ENCODE measurements at places on chromosomes 7 and 10. TPM values are rescaled to one million over a fixed set of nuclear protein-coding genes. Genes with fewer than 3 reads are reported as not detected.
A peak's percentile ranks its signal among the peaks of the same experiment; 100 is the strongest.

The CCL24 gene
- not detected for total RNA-seq

The ADRA2A gene
- total RNA-seq: under 0.01 TPM

The ENO4 gene
- total RNA-seq: under 0.01 TPM

The ZNF485 gene
- total RNA-seq: 3.5 TPM

The ACBD7 gene
- under 0.01 TPM for total RNA-seq

The NEBL gene
- 0.33 TPM for total RNA-seq

The PCBD1 gene
- total RNA-seq: 35.2 TPM

The SLC26A3 gene
- total RNA-seq: not detected

- no peaks in the 10 kb centered on the region for H3K36me3 ChIP-seq
- no peak overlapping the region for H3K4me3 ChIP-seq
- H3K27me3 ChIP-seq: no peaks in the 10 kb centered on the region
- DNase-seq: no peak
- H3K4me1 ChIP-seq: no peaks in the 10 kb centered on the region
Measured at GRCh38 chr7:154914996-154915380, 87.9 kb downstream of the PAXIP1 start.

GRCh38 chr10:29869593-29869992 lies 189.8 kb downstream of the JCAD start:
- H3K4me1 ChIP-seq: no peaks in the 10 kb centered on the region
- no peak overlapping the region for H3K4me3 ChIP-seq
- peaks cover 7% of the 10 kb centered on the region for H3K27me3 ChIP-seq
- no peaks in the 10 kb centered on the region for H3K36me3 ChIP-seq
- peak; percentile 33 for DNase-seq

- H3K27ac ChIP-seq: no peak overlapping the region
- no peaks in the 10 kb centered on the region for H3K27me3 ChIP-seq
- no peaks in the 10 kb centered on the region for H3K36me3 ChIP-seq
- no peak for DNase-seq
- H3K4me1 ChIP-seq: no peaks in the 10 kb centered on the region
Measured at GRCh38 chr10:117075064-117075463, 63.0 kb downstream of the VAX1 start.

DNA sequence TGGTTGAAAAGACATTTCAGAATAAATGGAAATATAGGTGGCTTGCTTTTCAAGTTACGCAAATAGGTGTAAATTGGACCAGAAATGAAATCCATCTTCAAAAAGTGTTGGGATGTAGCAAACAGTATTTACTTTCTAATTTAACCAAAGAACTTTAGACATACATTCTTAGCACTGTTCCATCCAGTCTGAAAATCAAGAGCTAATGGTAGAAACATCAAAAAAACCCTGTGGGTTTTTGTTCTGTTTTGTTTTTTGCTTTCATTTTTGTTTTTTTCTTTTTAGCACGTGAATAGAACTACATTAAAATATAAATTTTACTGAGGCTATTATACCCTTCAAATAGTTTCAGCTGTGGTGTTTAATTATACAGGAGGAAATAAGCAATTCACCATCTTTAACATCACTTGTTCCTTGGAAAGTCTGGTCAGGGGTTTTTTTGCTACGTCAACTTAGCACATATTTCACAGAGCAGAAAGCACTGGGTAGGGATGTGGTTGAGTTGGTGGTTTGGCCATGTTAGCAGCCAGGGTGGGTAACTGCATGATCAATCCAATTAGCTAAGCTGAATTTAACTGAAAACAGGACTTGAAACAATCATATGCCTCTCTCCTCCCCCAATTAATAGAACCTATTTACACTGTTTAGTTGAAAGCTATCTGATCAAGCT lies 275.4 kb upstream of the PFKP start:
- H3K4me3 ChIP-seq: no peak overlapping the region
- DNase-seq: no peak
- H3K36me3 ChIP-seq: no peaks in the 10 kb centered on the region
- no peak overlapping the region for H3K27ac ChIP-seq
- no peaks in the 10 kb centered on the region for H3K27me3 ChIP-seq
- H3K4me1 ChIP-seq: no peaks in the 10 kb centered on the region

GRCh38 chr7:101635484-101635883 lies 6.4 kb upstream of the MYL10 start:
- no peaks in the 10 kb centered on the region for H3K27me3 ChIP-seq
- no peak overlapping the region for H3K4me3 ChIP-seq
- no peak overlapping the region for H3K27ac ChIP-seq
- H3K4me1 ChIP-seq: no peaks in the 10 kb centered on the region
- no peaks in the 10 kb centered on the region for H3K36me3 ChIP-seq

GRCh38 chr7:63931985-63932577 lies 66.6 kb upstream of the ZNF722 start:
- H3K36me3 ChIP-seq: no peaks in the 10 kb centered on the region
- no peak for DNase-seq
- H3K27ac ChIP-seq: no peak overlapping the region

GRCh38 chr7:159119026-159119741 lies 25.5 kb downstream of the VIPR2 start:
- H3K4me3 ChIP-seq: no peak overlapping the region
- H3K27ac ChIP-seq: no peak overlapping the region
- no peaks in the 10 kb centered on the region for H3K27me3 ChIP-seq

GRCh38 chr7:12369756-12370155 lies 33.9 kb downstream of the VWDE start:
- H3K27ac ChIP-seq: no peak overlapping the region
- no peaks in the 10 kb centered on the region for H3K36me3 ChIP-seq
- no peaks in the 10 kb centered on the region for H3K27me3 ChIP-seq
- H3K4me1 ChIP-seq: no peaks in the 10 kb centered on the region
- no peak for DNase-seq
- no peak overlapping the region for H3K4me3 ChIP-seq

DNA sequence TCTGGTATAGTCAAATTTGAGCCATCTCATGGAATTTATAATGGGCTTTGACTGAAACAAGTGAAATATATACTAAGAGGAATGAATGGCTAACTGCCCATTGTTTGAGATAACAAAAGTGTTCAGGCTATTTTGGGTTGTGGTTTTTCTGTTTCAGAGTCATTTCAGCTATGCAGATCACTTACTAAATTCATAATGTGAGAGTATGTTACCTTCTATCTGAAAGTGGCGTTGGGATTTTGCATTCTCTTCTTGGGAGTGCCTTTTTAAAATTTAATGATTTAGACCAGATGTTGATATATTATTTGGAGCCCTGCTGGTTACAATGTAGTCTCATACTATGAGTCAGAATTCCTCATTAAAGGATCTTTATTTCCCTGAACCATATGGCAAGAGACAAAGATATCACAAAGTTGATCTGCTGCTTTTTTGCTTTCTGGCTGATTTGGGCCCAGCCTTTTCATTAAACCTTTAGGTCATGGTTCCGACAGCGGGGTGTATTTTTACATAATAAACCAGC lies 10.4 kb downstream of the VCL start:
- peak; percentile 90 for DNase-seq
- H3K4me3 ChIP-seq: no peak overlapping the region
- peak overlapping the region; percentile 68 for H3K27ac ChIP-seq
- no peaks in the 10 kb centered on the region for H3K27me3 ChIP-seq
- H3K36me3 ChIP-seq: peaks cover 12% of the 10 kb centered on the region
- peaks cover 37% of the 10 kb centered on the region for H3K4me1 ChIP-seq

DNA sequence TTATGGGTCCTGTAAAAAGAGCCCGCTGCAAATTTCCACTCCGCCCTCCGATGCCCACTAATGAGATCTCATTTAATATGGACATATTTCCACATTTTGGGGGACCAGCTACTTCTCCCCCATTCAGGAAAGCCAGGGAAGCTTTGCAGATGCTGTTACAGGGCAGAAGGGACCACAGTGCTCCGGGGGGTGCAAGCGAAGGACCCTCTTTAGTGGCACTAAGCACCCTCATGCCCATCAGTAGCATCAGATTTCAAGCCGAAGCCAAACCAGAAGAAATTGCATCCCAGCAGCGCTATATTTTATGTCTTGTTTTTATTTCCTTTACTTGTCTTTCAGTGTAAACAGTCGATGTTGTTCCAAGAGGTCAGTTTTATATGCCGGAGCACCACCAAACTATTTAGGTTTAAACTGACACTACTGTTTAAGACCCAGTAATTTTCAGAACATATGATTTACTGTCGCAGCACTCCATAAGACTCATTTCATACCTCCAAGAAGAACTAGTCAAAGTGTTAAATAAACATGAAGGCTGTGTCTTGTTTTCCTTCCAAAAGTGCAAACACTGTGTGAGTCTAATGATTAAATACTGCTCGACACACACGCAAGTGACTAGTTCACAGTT lies 122.2 kb upstream of the MGMT start:
- H3K36me3 ChIP-seq: no peaks in the 10 kb centered on the region
- H3K4me1 ChIP-seq: no peaks in the 10 kb centered on the region
- no peaks in the 10 kb centered on the region for H3K27me3 ChIP-seq

DNA sequence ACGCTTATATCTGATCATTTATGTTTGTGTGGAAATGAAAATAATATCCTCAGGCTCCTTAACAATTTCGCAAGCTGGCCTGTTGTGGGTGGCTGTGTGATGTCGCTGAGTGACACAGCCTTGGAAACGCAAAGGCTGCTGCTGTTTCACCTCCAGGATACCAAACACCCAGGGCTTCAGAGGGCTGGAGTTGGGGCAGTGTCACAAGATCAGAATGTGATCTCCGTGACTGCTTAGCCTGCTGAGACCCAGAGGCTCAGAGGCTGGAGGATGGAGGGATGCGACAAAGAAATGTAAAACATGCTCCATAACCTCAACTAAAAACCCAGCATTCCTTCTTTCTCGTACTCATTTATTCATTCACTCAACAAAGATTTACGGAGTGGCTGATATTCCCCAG lies 37.2 kb upstream of the BMPER start:
- H3K4me3 ChIP-seq: no peak overlapping the region
- no peaks in the 10 kb centered on the region for H3K27me3 ChIP-seq

GRCh38 chr7:19869979-19870378 lies 96.6 kb upstream of the TMEM196 start:
- H3K27ac ChIP-seq: no peak overlapping the region
- H3K4me3 ChIP-seq: no peak overlapping the region
- no peaks in the 10 kb centered on the region for H3K36me3 ChIP-seq

- H3K27ac ChIP-seq: no peak overlapping the region
- H3K27me3 ChIP-seq: no peaks in the 10 kb centered on the region
Measured at GRCh38 chr7:3968234-3968633, 667.2 kb downstream of the SDK1 start.

- no peaks in the 10 kb centered on the region for H3K27me3 ChIP-seq
- H3K27ac ChIP-seq: no peak overlapping the region
- no peaks in the 10 kb centered on the region for H3K4me1 ChIP-seq
- H3K4me3 ChIP-seq: no peak overlapping the region
Measured at GRCh38 chr7:19585761-19586160, 123.1 kb downstream of the POLR1F start.

DNA sequence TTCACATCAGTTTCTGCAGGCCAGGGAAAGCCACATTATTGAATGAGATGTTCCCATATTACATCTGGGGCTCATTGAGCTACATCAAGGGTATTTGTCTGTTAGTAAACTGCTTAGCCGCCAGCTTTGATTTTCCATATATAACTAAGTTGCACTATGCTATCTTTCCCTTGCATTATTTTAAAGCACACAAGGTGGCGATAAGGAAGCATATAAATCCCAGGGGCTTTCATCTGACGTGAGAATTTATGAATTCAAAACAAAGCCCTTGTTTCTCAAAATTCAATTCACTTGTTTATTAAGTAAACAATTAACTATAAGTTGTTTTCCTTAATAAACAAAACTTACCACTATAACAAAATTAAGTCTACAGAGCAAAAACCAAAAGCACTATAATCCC lies 334.1 kb upstream of the TPK1 start:
- DNase-seq: peak; percentile 69
- no peaks in the 10 kb centered on the region for H3K27me3 ChIP-seq
- H3K27ac ChIP-seq: no peak overlapping the region
- no peaks in the 10 kb centered on the region for H3K4me1 ChIP-seq

DNA sequence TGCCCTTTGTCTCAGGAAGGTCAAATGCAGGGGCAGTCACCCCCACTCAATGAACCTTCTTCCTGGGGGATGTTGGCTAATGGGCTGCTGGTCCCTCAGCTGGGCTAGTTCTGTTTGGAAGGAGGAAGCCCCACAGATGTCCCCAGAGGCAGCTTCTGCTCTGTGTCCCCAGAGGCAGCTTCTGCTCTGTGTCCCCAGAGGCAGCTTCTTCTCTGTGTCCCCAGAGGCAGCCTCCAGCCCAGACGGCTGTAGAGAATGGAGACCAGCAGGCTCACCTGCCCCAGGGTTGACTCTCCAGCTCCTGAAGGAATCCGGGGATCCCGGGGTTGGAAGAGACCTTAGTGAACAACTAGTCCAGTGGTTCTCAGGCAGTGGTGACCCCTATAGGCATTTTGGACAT lies 62.5 kb upstream of the LEP start:
- no peak overlapping the region for H3K4me3 ChIP-seq
- no peaks in the 10 kb centered on the region for H3K36me3 ChIP-seq
- no peaks in the 10 kb centered on the region for H3K4me1 ChIP-seq
- no peak overlapping the region for H3K27ac ChIP-seq
- DNase-seq: no peak

DNA sequence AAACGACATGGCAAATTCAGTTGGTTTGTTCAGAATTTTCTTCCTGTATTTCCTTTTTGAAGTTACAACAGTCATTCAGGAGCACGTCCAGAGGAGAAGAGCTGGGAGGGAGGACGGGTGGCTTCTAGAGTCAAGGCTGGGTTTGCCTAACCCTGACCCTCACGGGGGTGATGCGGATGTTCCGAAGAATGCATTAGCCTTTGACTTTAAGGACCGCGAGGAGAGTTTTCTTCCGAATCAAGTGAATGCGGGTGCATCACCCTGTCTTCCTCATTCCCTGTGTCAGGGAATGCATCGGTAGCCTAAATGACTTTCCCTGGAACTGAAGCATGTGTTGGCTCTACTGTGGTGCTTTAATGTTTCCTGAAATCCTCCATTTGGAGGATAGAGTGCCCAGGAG lies 396.6 kb upstream of the GALNT17 start:
- DNase-seq: no peak
- H3K27me3 ChIP-seq: no peaks in the 10 kb centered on the region
- H3K27ac ChIP-seq: no peak overlapping the region
- H3K36me3 ChIP-seq: no peaks in the 10 kb centered on the region
- H3K4me3 ChIP-seq: no peak overlapping the region

DNA sequence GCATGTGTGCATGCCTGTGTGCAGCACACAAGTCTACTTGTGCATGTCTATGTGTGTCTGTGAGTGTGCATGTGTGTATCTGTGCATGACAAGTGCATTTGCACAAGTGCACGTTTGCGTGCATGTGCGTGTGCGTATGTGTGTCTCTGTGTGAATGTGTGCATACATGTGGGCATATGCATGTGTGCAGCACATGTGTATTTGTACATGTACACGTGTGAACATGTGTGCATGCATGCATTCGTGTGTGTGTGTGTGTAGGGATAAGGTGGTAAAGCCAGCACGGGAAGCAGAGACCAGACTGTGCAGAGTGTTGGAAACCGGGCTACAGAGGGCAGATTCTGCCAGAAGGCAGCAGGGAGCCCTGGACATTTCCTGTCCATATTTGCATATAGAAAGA lies 35.9 kb upstream of the GNA12 start:
- no peak overlapping the region for H3K4me3 ChIP-seq
- DNase-seq: no peak
- no peaks in the 10 kb centered on the region for H3K36me3 ChIP-seq
- no peak overlapping the region for H3K27ac ChIP-seq
- H3K4me1 ChIP-seq: no peaks in the 10 kb centered on the region
- no peaks in the 10 kb centered on the region for H3K27me3 ChIP-seq
